ENCODE measurements at places on chromosomes 5 and 9.

- no peak for DNase-seq
Observed at GRCh38 chr5:69167493-69167855, 524 bp downstream of the CCNB1 start.

DNA sequence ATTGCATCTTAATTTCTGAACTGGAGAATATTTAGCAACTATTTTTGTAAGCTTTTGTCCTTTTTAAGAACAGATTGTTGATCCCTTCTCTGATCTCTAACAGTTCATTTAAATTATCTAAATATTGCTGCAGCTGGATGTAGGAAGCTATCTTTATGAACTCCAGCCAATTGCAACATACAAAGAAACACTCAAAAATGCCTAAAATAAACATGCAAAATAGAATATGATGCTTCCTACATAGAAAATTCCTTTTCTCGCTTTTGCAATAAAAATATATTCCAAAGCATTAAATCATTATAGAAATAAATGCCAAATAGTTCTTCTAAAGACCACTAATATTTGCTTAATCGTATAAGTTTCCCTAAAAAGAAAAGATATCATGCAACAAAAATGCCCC, 218.6 kb downstream of the LURAP1L start:
- DNase-seq = no peak

DNA sequence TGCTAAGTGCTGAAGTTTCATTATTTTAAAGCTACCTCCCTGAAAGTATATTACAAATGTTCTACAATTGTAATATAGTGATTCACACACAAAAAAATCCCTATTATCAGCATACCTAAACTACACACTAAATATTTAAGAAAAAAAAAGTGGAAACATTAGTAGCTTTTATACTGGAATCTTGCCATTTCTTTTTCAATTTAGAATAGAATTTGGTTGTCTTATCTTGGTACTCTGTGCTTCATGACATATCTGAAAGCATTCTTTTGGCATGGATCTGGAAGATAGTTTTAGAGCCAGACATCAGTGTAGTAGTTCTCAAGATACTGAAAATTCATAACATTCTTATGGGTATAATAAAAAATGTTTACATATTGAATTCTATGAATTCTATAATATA, 35.0 kb downstream of the SLC1A3 start:
- DNase-seq = no peak

GRCh38 chr5:149261246-149261645, 10.4 kb upstream of the AFAP1L1 start:
- DNase-seq = no peak

DNA sequence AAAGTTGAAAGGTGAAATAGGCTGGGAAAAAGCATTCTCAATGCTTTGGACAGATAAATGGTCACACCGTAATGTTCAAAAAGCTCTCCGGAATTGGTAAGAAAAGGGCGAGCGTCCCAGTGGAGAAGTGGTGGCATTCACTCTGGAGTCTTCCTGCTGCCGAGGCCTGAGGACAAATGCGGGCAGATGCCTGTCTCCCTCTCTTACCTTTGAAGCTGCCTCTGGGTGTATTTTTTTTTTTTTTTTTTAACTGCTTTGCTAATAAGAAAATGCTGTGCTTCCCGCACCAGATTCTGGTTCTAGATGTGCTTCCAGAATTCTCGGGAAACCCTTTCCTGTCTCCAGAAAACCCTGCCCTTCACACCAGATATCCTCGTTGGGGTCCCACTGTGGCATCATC, 24.4 kb upstream of the CTSL start:
- DNase-seq = no peak

DNA sequence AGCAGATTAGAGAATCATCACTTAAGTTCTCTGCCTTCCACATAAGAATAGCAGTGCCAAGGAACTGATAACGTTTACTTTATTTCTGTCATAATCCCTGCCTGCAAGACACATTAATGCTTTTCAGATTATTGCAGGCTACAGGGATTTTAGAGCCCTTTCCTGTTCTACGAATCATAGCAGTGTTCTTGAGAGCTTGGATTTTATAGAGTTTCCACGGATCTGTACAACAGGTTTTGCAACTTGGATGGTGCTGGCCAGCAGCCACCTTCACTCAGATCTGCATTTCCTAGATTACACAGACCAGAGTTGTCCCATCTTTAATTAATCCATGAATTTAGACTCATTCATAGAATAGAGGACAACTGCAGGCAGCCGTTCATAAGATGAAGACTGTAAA, 38.1 kb downstream of the SLC12A2 start:
- no peak for DNase-seq

DNA sequence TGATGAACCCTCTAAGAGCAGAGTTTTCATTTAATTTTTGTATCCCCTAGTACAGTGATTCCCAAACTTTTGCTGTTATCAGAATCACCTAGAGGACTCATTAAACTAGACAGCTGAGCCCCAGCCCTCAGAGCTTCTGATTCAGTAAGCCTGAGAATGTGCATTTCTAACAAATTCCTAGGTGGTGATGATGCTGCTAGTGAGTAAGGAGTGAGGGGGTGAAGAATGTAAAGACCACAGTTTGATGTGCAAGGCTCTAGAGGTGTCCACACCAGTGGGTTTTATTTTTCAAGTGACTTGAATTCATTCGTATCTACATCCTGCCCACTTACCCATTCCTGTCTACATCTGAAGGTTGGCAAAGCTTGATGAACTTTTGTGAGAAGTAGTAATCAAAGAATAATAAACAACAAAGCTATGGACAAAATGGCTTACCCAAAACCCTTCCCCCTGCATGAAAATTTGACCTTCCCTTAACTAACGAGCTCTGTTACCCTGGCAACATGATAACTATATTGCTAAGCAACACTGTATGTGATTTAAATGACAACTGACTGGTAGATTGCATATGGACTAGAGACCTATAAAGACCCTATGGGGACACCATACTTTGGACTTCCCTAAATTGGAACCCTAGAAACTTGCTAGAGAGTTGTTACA, 35.2 kb downstream of the DTWD2 start:
- DNase-seq = no peak

GRCh38 chr5:33582417-33582816, 141.7 kb downstream of the TARS1 start:
- no peak for DNase-seq
